ENCODE measurements at places on chromosomes 5 and 9.

DNA sequence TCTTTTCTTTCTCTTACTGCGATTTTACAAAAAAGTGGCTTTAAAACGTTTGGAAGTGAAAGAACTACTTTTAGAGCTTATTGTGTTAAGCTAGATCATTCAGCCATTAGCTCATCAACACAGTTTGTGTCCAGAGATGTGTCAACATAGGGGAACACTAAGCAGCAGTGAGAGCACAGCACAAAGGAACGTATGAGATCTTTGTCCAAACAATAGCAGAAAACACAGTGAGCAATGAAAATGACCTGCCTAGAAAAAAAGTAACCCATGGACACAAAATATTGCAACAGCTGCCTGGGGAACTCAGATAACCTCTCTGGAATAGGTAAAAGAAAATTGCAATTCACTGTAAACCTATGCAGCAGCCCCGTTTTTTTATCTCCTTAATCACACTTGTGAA is 372.5 kb downstream of the ARHGEF28 start:
- no peak for DNase-seq

- DNase-seq = no peak
Measured at GRCh38 chr9:11558043-11558442, 945.2 kb upstream of the PTPRD start.

DNA sequence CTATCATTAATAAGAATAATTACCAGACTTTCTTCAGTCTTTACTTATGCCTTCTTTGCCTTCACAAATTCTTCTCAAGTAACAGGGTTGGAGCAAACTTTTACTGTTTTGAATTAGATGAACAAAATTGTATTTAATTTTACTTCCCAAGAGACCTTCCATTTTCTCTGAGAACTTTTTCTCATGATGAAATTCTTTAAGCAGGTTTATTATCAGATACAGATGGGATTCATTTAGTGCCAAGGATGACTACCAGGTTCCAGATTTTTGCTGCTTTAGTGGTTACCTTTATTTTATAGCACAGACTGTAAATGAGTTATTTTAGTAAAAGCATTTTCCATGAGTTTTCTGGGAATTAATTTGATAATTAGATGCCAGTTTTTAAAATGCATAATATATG is 125.1 kb downstream of the GDNF start:
- no peak for DNase-seq

DNA sequence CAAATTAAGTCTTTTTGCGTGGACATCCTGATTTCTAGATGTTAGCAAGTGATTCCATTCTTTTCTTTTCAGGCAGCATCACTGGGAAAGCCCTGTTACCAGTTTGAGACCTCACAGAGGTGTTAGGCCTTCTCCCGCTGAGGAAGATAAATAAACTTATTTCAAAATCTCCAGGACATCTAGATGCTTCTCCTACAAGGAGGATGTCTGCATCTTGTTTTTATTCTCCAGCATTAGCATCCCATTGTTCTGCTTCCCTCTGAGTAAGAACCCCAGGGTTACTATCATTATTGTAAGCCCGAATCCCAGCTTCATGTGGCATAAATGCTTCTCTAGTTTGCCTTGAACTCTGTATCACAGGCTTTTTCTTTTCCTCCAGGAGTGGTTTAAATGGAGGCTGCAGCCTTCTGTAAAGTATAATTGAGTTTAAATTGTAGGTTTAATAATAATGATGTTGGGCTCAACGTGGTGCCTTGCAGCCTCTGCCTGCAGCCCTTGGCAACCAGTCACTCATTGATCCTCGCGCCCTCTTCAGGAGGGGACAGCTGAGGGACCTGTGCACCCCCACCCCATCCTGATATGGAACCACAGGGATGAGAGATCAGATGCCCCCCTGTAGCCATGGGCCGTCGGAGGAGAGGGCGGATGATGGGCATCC is 114.9 kb downstream of the PDZD2 start:
- no peak for DNase-seq

DNA sequence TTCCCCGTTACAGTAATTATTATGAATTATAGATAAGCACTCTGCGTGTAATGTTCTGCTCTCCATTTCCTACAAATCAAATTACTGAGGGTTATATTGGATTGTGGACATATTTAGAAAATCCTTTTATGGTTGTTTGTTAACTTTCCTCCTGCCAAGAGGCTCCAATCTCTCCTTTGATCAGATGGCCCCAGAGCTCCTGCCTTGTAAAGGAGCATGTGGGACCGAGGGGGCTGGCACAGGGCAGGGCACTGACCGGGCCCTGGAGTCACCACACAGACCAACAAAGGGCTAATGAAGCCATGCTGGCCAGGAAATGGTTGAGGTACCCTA is 415.9 kb downstream of the EFNA5 start:
- no peak for DNase-seq

GRCh38 chr9:123643518-123643917 is 286.4 kb downstream of the DENND1A start:
- DNase-seq = no peak
